ENCODE measurements at places on chromosomes 7 and 10.

DNA sequence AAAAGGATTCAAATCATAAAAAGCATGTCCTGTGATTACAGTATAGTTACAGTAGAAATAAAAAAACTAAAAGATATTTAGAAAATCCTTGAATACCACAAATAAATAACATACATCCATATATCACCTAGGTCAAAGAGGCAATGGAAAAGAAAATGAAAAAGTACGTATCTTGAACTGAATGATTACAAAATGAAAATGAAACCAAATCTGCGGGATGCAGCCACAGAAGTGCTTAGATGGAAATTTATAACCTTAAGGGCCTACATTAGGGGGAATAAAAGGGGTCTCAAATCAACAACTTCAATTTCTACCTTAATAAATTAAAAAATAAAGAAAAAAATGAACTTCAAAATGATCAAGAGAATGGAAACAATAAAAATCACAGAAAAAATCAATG is 879.0 kb upstream of the CELF2 start:
- DNase-seq, result no peak

GRCh38 chr10:48705401-48705938 is 20.8 kb downstream of the WDFY4 start:
- no peak for DNase-seq

DNA sequence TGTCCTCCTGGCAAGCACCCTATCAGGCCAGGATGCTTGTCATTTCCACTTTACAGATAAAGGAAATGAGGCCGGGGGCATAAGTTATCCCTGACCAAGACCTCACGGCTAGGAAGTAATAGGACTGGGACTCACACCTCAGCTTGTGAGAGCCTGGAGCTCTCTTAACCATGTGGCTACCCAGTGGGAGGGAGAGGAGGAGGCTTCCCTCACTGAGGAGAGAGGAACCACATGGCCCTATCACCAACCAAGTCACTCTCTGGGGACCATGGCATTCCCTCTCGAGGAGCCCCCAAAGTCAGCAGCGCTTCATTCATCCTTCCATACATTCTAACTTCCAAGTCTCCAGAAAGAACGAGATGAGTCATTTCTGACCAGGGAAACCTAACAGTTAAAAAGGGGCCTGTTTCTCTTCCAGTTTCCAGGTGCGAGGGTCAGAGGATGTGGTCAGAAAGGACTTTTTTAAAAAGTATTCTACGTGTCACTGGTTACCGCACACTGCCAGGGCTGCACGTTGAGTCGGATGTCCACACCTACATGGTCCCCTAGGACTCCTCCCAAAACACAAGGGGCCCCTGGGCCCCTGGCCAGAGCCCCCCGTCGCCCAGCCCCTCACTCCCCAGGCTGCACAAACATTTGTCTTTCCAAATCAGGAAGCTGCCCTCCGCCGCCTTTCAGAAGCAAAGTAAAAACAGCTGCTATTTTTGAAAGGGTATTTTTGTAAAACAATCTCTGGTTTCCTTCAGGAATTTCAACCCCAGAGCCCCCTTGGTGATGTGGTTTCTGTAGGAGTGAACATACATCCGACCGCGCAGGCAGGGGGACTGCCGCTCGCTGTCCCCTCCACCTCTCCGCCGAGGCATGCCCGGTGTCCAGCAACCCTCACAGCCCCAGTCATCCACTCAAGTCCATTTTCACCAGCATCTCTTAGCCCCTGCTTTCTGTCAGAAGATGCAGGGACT is 128.2 kb upstream of the CHST15 start:
- peak; percentile 67 for DNase-seq

GRCh38 chr7:44914992-44915607 is 29.8 kb upstream of the PURB start:
- DNase-seq, result no peak

DNA sequence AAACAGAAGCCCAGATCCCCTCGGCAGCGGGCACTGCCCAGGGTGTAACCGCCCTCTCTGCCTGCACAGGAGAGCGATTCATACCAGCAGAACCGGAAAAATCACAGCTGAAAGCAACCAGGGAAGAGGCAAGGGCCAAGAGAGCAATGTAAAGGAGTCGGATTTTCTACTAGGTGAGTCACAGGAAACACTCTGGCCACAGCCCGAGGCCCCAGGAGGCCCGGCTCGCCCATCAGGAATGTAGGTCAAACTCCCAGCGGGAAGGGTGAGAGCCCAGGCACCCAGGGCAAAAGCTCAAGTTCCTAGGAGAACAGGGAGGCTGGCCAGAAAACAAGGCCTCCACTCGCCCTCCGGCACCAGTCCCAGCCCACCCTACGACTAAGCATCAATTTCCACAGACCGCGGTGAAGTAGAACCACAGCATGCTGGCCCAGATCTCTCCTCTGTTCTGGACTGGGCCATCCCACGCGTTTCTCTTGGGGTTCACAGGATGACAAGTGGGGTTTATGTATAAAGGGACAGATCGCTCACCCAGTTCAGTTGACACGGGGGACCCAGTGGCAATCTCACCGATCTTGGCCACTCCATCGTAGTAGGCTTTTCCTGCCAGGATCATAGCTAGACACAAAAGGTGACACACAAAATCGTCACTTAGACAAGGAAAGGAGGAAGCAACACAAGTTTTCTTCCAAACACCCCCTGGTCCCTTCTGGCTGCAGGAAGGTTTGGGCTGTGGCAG is 46.2 kb downstream of the BAIAP2L1 start:
- DNase-seq, result no peak

- no peak for DNase-seq
Measured at GRCh38 chr7:139594911-139595476, 71.5 kb downstream of the CLEC2L start.

- DNase-seq, result peak; percentile 65
Measured at GRCh38 chr10:17742918-17743317, 9.1 kb upstream of the TMEM236 start.

- DNase-seq, result no peak
Measured at GRCh38 chr7:92641921-92642511, 51.8 kb upstream of the FAM133B start.

DNA sequence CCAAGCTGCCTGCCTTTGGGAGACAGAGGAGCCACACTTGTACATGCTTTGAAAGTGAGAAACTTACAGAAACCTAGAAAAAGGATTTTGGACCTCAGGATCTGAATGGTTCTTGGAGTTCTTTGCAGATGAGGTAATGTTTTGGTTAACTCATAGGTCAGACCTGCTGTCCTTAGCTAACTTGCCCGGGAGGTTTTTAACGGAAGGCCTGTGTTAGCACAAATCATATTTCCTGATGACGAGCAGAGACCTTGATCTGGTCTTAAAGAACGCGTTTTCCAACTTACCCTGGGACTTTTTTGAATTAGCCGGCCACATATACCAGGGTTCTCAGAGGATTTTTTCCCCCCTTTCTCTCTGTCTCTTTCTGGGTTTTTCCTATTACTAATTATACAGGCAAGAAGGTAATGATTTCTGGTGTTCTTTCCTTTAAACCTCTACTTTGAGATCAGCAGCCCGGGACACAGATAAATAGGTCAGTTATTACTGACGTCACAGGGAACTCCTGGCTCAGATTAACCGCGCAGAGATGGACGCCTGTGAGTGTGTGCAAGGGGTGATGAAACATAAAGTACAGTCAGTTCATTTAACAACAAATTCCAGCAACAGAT is 101.7 kb upstream of the KLF6 start:
- DNase-seq, result peak; percentile 22

GRCh38 chr10:79148452-79149344 is 79.9 kb downstream of the ZMIZ1 start:
- peak; percentile 86 for DNase-seq

DNA sequence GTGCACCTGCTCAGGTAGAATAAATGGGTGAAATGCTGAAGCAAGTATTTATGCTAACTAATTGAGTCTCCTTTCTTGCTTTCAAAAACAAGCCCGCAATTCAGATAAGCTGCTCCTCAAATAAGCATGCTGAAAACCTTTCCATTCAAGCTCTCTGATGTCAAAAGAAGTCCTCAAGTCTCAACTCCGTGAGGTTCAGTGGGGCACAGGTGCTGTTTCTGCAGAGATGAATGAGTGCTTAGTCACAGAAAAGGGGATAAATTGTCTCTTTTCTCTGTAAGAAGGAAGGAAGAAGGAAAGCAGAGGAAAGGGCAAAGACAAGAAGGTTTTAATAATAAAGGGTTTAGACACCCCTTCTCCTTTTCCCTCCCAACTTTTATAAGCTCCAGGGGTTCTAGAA is 229.8 kb upstream of the NPY start:
- DNase-seq, result no peak

DNA sequence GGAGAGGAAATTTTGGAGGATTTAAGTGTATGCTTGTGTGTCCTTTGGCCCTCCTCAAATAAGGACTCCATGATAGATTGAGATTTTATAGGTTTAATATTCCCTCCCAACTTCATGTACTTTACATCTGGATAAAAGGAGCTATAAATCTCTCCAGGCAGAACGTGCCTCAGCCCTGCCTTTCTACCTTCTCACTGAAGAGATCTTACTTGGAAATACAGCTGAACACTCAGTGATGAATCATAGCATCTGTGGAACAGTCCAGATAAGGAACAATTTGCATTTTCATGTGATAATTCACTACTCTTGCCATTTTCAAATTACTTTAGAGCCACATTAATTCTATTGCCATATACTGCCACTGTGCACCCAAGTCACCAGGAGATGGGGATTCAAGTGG is 364.6 kb upstream of the PODXL start:
- no peak for DNase-seq

- DNase-seq, result no peak
Measured at GRCh38 chr7:128744366-128744905, 5.3 kb downstream of the CALU start.

- DNase-seq, result peak; percentile 16
Measured at GRCh38 chr10:5442065-5442989, 30.0 kb downstream of the NET1 start.

DNA sequence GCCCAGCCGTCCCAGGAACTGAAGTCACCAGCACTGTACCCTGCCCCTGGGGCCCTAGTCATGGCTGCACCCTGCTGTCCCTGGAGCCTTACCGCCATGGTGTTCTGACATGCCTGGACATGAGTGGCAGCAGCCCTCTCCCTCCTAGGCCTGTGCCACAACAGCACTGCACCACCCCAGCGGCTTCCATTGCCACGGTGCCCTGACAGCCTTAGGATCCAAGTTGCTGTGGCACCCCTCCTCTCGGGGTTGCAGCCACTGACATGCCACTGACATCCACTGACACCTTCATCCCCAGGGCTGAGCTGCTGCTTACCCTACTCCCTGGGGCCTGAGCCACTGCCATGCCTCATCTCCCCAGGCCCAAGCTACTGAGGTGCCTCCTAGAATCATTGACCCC is 39.6 kb upstream of the SHH start:
- no peak for DNase-seq

- no peak for DNase-seq
Measured at GRCh38 chr10:44016589-44017482, 368.1 kb downstream of the CXCL12 start.

- no peak for DNase-seq
Measured at GRCh38 chr10:89813546-89813945, 112.2 kb downstream of the KIF20B start.

DNA sequence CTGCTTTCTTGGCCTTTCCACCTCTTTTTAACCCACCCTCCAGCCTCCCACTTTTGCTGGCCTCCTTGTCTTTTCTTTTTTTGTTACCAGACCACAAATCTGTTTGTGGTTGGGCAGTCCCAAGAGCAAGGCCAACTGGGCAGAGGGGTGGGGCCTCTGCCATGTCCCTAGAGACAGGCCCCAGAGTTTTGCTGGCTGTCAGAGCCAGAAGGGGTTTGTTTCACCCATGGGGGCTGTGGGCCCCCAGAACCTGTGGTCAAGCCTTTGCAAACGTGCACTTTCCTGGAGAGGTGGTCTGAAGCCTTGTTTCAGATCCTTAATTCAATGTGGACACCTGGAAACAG is 10.3 kb downstream of the ZMIZ1 start:
- DNase-seq, result no peak

DNA sequence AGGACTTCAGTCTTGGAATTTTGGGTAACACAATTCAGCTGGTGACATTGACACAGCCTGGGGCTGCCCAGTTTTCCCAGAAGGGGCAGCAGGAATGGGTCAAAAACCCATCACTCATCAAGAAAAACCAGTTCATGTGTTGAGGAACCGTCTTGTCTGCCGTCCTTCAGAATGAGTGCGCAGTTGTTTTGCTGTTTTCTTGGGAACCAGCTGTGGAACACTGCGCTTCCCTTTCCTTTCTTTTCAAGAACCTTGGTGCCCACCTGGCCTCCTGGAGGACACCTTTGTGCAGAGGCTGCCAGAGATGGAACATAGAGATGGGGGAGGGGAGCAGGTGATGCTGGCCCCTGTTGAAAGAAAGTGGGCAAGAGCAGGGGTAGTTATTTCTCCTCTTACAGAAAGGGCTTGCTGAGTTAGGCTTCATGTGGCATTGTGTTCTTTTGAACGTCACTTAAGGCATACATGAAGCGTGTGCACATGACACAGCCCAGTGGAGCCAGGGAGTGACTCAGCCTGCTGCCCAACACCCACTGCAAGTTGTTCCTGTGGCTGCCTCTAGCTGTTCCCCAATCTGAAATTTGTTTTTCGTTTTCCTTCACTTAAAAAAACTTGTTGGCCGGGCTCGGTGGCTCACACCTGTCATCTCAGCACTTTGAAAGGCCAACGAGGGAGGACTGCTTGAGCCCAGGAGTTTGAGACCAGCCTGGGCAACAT is 87.4 kb upstream of the TNS3 start:
- no peak for DNase-seq

GRCh38 chr7:83852136-83852535 is 203.2 kb upstream of the SEMA3E start:
- DNase-seq, result no peak

- no peak for DNase-seq
Measured at GRCh38 chr10:1199345-1199673, 143.1 kb downstream of the WDR37 start.

DNA sequence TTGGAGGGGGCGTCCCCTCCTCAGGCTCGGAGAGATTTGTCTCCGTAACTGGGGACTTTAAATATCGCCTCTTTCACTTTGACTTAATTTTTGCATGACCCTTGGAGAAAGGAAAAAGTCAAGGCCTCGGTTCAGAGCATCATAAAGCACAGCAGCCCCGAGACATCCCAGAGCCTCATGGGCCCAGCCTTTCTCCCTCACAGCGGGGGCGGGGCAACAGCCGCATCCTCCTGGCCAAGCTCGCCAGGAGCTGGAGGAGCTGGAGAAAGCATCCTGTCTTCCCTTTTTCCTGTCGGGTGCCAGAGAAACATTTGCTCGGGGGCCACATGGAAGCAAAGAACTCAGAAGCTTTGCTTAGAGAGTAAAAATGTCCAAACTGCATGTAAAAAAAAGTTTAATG is 43.6 kb upstream of the DPYSL4 start:
- peak; percentile 28 for DNase-seq

All from BE2C (cell line).